ENCODE measurements at places on chromosomes 11 and 22. TPM values are rescaled to one million over a fixed set of nuclear protein-coding genes. Genes with fewer than 3 reads are reported as not detected.
A peak's percentile ranks its signal among the peaks of the same experiment; 100 is the strongest.

Gene C11orf91
- not detected for polyA plus RNA-seq

Gene CCDC116
- 1.2 TPM for polyA plus RNA-seq

Gene LMO2
- 10.8 TPM for polyA plus RNA-seq

Gene APOL5
- polyA plus RNA-seq, result not detected

Gene GDPD4
- not detected for polyA plus RNA-seq

Gene CHRM4
- 0.66 TPM for polyA plus RNA-seq

Gene ARHGAP20
- 0.05 TPM for polyA plus RNA-seq

Gene OR52I1
- polyA plus RNA-seq, result not detected

Gene PKNOX2
- polyA plus RNA-seq, result 3.4 TPM

Gene CD248
- 2.5 TPM for polyA plus RNA-seq

Gene TRIM6
- polyA plus RNA-seq, result 1.7 TPM

- H3K4me1 ChIP-seq, result no peaks in the 10 kb centered on the region
- H3K27me3 ChIP-seq, result no peaks in the 10 kb centered on the region
- H3K36me3 ChIP-seq, result no peaks in the 10 kb centered on the region
- no peak overlapping the region for H3K4me3 ChIP-seq
- H3K27ac ChIP-seq, result no peak overlapping the region
- no peak for DNase-seq
Observed at GRCh38 chr22:32539631-32540421, 65.2 kb downstream of the FBXO7 start.

- H3K4me1 ChIP-seq, result no peaks in the 10 kb centered on the region
- H3K4me3 ChIP-seq, result no peak overlapping the region
- no peak overlapping the region for H3K27ac ChIP-seq
- no peaks in the 10 kb centered on the region for H3K27me3 ChIP-seq
- DNase-seq, result no peak
Observed at GRCh38 chr11:82092904-82093303, 640.8 kb downstream of the FAM181B start.

DNA sequence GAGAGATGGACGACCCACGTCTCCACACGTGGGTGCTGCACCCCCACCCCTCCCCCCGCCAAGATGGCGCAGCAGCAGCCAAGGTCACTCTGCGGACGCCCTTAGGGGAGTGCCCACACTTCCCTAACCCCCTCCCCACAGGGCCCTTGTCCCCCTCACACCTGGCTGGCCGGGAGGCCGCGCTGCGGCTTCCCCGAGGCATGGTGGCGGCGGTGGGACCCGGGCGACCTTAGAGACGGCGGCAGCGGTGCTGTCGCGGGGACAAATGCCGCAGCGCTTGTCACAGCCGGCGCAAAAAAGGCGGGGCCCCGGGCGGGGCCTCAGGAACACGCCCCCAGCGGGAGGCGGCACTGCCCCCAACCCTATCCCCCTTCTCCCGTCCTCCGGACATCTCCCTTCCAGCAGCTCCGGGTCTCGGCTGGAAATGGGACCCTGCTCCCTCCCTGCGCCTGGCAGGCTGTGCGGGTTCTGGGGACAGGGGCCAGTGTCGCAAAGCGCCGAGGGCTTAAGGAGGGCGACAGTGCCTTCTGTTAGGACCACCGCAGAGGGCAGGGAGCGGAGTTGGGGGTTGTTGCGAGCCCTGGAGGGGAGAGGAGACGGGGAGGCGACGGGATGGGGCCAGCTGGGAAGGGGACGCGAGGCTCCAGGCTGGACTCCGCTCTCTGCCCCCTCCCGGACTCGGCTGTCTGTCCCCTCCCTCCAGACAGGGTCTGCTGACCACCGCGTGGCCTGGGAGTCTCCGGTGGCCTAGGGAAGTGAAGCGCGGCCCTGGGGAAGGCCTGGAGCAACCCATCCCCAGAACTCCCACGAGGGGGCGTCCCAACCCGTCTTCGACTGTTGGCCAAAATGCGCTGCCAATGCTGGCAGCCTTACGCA is at the start of gene CHCHD10:
Gene CHCHD10 (minus strand): TSS at position 300 of the 876 bp plus-strand sequence. CDS start 98 bp downstream, at position 202.
- H3K27me3 ChIP-seq, result no peaks in the 10 kb centered on the region
- peak within 1 kb of the TSS; percentile 77 for H3K4me3 ChIP-seq
- no peaks in the 10 kb centered on the region for H3K36me3 ChIP-seq
- peak within 1 kb of the TSS; percentile 73 for H3K27ac ChIP-seq
- DNase-seq, result peak; percentile 93

DNA sequence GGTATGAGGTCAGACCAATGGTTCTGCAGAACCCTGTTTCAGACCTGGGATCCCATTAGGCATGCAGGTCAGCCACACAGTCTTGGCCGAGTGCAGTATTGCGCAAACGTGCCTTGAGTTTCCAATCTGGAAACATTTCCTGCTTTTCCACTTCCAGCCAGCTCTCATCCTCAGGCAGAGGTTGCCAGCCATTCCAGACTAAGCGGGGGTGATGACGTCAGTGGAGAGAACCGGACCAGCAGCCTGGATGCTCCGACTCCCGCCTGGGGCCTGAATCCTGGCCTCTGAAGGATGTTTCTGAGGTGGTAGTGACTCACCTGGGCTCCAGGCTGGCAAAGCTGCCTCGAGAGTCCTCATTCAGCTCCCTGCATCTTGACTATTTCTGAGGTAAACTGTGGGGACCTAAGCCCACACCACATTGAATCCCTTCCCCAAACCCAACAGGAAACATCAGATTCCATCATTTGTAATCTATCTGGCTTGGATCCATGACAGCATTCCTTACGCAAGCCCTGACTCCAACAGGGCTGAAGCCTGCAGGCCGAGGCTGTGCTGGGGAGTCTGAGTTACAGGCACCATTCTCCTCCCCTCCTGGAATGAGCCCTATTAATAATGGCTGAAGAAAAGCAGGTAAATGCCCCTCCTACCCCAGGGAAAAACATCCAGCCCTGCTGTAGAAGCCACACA is 83.0 kb downstream of the ABTB2 start:
- peak overlapping the region; percentile 80 for H3K27ac ChIP-seq
- no peaks in the 10 kb centered on the region for H3K4me1 ChIP-seq
- H3K27me3 ChIP-seq, result no peaks in the 10 kb centered on the region

- no peaks in the 10 kb centered on the region for H3K27me3 ChIP-seq
- no peaks in the 10 kb centered on the region for H3K36me3 ChIP-seq
- H3K4me3 ChIP-seq, result peak overlapping the region; percentile 27
Observed at GRCh38 chr22:42283278-42284201, 13.1 kb upstream of the TCF20 start.

GRCh38 chr11:21602699-21603098 is 590.2 kb upstream of the ANO5 start:
- no peak overlapping the region for H3K27ac ChIP-seq
- no peaks in the 10 kb centered on the region for H3K36me3 ChIP-seq
- no peak for DNase-seq
- no peaks in the 10 kb centered on the region for H3K27me3 ChIP-seq

DNA sequence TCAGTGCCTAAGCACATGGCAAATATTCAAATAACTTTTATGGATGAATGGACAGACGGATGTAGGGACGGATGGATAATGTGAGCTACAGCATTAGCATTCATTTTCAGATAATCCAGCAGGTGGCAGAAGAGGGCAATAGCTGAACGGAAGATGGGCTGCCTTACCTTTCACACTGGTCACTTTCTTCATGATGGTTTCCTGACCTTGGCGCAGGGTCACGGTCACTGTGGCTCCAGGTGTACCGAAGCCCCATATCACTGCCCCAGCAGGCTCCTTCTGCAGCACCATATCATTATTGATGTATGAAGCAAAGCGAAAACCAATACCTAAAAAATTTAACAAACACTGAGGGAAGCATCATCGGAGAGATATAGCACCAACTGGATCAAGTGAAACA is 4.3 kb downstream of the SIAE start:
- DNase-seq, result no peak
- H3K27me3 ChIP-seq, result no peaks in the 10 kb centered on the region
- H3K4me1 ChIP-seq, result peaks cover 7% of the 10 kb centered on the region
- H3K4me3 ChIP-seq, result no peak overlapping the region
- H3K36me3 ChIP-seq, result no peaks in the 10 kb centered on the region
- H3K27ac ChIP-seq, result no peak overlapping the region

- H3K27ac ChIP-seq, result no peak overlapping the region
- DNase-seq, result no peak
- H3K36me3 ChIP-seq, result no peaks in the 10 kb centered on the region
- H3K4me3 ChIP-seq, result no peak overlapping the region
Observed at GRCh38 chr11:46047520-46047919, 73.7 kb downstream of the PHF21A start.

DNA sequence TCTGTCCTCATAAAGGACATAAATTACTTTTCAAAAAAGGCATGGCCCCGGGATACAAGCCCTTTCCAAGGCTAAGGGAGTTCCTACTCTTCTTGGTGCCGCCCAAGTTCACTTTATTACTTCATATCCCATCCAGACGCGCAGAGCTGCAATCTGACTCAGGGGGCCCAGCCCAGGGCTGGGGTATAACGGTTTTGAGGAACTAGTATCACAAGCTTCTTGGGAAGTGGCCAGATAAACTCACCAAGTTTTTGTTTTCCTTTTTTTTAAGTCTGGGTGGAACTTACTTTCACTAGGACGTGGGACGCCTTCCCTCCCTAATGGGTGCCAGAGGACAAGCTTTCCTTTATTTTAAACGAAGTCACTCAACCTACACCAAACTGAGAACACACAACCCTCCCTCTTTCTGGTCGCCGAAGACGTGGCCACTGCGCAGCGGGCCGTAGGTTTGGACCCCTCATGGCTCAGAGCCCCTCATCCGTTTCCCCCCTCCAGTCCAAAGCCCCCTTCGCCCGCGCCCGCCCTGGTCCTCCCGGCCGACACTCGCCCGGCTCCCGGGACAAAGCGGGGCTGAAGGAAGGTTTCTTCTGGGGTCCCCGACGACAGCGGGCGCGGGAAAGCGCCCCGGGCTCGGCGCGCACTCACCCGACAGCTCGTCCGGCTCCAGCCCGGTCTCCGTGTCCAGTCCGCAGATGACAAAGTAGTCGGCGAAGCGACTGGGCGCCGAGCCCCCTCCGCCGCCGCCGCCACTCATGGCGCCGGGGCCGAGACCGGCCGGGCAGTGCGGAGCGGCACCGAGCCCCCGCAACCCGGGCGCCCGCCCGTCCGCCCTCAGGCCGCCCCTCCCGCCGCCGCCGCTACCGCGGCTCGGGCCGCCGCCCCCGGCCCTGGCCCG is 587 bp downstream of the DENND5A start:
- no peaks in the 10 kb centered on the region for H3K27me3 ChIP-seq
- peak overlapping the region; percentile 96 for H3K27ac ChIP-seq
- peak overlapping the region; percentile 90 for H3K4me3 ChIP-seq

DNA sequence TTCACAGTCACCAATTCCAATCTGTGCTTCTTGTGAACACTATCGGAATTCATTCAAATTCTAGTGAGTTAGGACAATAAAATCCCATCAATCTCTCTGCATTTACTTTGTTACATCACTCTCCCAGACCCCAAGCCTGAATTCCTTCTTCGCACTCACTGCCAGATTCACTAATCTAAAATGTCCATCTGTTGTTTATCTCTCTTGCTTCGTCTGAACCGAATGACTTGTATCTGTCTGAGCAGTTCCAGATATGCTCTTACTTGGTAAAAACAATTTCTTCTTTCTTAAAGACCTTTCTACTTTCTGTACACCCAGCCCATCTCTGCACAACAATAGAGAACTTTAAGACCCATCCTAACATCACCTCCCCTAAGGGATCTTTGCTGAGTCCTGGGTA is 7.0 kb downstream of the MMP10 start:
- H3K27me3 ChIP-seq, result no peaks in the 10 kb centered on the region
- H3K36me3 ChIP-seq, result no peaks in the 10 kb centered on the region
- H3K4me1 ChIP-seq, result no peaks in the 10 kb centered on the region
- no peak for DNase-seq
- H3K27ac ChIP-seq, result no peak overlapping the region

DNA sequence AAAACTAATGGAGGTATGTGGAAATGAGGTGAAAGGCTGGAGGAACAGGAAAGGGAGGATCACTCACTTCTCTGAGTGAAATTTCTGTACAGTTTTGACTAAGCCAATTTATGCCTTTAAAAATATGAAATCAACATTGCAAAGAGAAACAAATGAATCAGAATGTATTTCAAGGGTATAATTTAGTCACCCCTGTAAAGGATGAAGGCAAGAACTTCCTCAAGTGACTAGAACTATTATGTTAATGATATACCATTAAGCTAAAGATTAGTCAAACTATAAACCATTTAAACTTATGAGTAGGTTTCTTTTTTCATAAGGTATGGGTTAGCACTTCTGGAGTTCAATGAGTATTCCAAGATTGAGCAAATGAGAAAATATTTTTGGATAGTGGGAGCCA is 184.5 kb upstream of the CHORDC1 start:
- H3K36me3 ChIP-seq, result no peaks in the 10 kb centered on the region
- no peak overlapping the region for H3K4me3 ChIP-seq
- H3K4me1 ChIP-seq, result no peaks in the 10 kb centered on the region
- DNase-seq, result no peak

DNA sequence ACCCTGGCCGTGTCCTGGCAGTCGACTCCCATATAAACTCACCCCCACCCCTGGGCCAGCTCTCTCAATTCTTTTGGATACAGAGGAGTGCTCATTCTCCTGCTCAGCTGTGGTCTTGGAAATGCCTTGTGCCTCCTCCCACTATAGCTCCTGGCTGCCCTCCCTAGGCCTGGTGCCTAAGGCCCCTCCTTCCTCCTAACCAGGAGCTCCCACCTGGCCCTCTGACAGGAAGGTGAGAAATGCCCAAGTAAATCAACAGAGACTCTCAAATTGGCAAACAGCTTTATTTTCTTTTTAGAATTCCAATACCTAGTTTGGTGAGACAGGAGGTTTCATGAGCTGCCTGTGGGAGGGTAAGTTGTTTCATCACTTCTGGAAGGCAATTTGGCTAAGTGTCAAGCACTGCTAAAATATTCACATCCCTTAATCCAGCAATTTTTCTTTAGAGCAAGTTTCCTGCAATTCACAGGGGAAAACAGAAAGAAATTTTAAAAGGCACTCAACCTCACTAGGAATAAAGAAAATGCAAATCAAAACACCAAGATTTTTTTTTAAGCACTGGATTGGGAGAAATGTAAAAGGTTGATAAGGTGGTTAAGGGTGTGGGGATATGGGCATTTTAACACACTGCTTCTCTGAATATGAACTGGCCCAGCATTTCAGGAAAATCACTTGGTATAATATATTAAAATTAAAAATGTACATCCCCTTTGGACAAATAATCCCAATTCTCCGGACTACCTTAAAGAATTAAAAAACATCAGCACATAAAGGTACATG is 209.7 kb upstream of the ARHGAP20 start:
- H3K4me1 ChIP-seq, result no peaks in the 10 kb centered on the region
- DNase-seq, result peak; percentile 49
- no peak overlapping the region for H3K27ac ChIP-seq
- H3K4me3 ChIP-seq, result no peak overlapping the region

- H3K27ac ChIP-seq, result no peak overlapping the region
- no peaks in the 10 kb centered on the region for H3K36me3 ChIP-seq
- peaks cover 23% of the 10 kb centered on the region for H3K4me1 ChIP-seq
- no peak overlapping the region for H3K4me3 ChIP-seq
- no peaks in the 10 kb centered on the region for H3K27me3 ChIP-seq
- DNase-seq, result no peak
Observed at GRCh38 chr22:36422287-36423014, 34.7 kb upstream of the MYH9 start.

GRCh38 chr11:26665036-26665435 is 56.8 kb downstream of the SLC5A12 start:
- no peak for DNase-seq
- H3K4me1 ChIP-seq, result no peaks in the 10 kb centered on the region
- H3K36me3 ChIP-seq, result no peaks in the 10 kb centered on the region
- no peaks in the 10 kb centered on the region for H3K27me3 ChIP-seq
- H3K4me3 ChIP-seq, result no peak overlapping the region

GRCh38 chr11:1670905-1671371 is 26.1 kb upstream of the KRTAP5-6 start:
- no peaks in the 10 kb centered on the region for H3K4me1 ChIP-seq
- H3K27ac ChIP-seq, result no peak overlapping the region
- no peak overlapping the region for H3K4me3 ChIP-seq
- DNase-seq, result peak; percentile 11
- H3K36me3 ChIP-seq, result no peaks in the 10 kb centered on the region

- no peaks in the 10 kb centered on the region for H3K27me3 ChIP-seq
- H3K4me3 ChIP-seq, result no peak overlapping the region
- no peaks in the 10 kb centered on the region for H3K36me3 ChIP-seq
- no peak for DNase-seq
- no peaks in the 10 kb centered on the region for H3K4me1 ChIP-seq
- no peak overlapping the region for H3K27ac ChIP-seq
Observed at GRCh38 chr11:132504501-132505041, 1027.7 kb downstream of the OPCML start.
